ENCODE measurements at places on chromosomes 16 and 17. TPM values are rescaled to one million over a fixed set of nuclear protein-coding genes. Genes with fewer than 3 reads are reported as not detected.

Gene TSPAN10
- not detected for total RNA-seq

Gene SLC5A10
- total RNA-seq, result not detected

Gene GPR179
- total RNA-seq, result 0.03 TPM

Gene KRT34
- not detected for total RNA-seq

Gene RNF222
- total RNA-seq, result 0.13 TPM

Gene IGF2BP1
- total RNA-seq, result 0.35 TPM

Gene CRYM
- not detected for total RNA-seq

Gene GDPD3
- total RNA-seq, result 0.76 TPM

Gene LLGL2
- 9.5 TPM for total RNA-seq

Gene ALDH3A1
- total RNA-seq, result not detected

Gene ENPP7
- total RNA-seq, result not detected

Gene MYH3
- 3.2 TPM for total RNA-seq

Gene PIK3R5
- total RNA-seq, result 17.8 TPM

Gene ASPSCR1
- 41.9 TPM for total RNA-seq

Gene ZNF385C
- not detected for total RNA-seq

Gene CDH5
- not detected for total RNA-seq

Gene HSD11B2
- total RNA-seq, result 5.2 TPM

Gene PCYT2
- 23.5 TPM for total RNA-seq

Gene MYH1
- not detected for total RNA-seq

Gene DERL2
- total RNA-seq, result 90.3 TPM

Gene RCVRN
- total RNA-seq, result not detected

Gene KCNG4
- total RNA-seq, result not detected
